ENCODE measurements at places on chromosomes 12 and 14.

GRCh38 chr14:51534610-51535011 is 117.1 kb upstream of the FRMD6 start:
- DNase-seq, result no peak

DNA sequence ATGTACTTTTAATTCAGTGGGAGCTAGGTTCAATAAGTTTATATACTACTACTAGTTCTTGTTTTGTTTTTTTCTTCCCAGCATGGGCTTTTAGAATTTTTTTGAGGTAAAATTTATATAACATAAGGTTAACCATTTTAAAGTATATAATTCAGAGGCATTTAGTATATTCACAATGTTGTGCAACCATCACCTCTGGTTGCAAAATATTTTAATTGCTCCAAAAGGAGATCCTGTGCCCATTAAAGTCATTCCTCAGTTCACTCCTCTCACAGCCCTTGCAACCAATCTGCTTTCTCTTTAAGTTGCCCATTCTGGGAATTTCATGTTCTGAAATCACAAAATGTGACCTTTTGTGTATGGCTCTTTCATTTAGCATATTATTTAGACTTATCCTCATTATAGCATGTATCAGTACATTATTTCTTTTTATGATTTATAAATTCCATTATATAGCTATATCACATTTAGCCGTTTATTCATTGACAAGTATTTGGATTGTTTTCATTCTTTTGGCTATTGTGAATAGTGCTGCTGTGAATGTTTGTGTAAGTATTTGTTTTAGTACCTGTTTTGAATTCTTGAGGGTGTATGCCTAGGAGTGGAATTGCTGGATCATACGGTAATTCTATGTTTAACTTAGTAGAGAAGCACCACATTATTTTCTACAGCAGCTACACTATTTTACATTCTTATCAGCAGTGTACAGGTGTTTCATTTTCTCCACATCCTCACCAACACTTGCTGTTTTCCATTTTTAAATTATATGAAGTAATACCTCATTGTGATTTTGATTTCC is 59.1 kb downstream of the ARHGAP5 start:
- no peak for DNase-seq

GRCh38 chr14:76531821-76532318 is 155.9 kb downstream of the ESRRB start:
- no peak for DNase-seq

DNA sequence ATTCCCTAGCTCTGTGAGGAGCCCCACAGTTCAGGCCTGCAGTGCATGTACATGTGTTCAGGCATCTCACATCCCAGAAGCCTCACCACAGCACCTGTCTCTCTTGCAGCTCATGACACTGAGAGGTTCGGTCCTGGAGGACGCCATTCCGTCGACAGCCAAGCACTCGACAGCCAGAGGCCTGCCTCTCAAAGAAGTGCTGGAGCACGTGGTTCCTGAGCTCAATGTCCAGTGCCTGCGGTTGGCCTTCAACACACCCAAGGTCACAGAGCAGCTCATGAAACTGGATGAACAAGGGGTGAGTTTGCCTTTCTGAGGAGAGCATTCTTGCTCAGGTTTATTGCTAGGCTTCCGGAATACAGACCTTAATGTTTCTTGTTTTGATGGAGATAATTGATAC is 308.3 kb upstream of the RGS6 start:
- no peak for DNase-seq

GRCh38 chr14:104383088-104383995 is 196.2 kb upstream of the C14orf180 start:
- DNase-seq, result no peak

DNA sequence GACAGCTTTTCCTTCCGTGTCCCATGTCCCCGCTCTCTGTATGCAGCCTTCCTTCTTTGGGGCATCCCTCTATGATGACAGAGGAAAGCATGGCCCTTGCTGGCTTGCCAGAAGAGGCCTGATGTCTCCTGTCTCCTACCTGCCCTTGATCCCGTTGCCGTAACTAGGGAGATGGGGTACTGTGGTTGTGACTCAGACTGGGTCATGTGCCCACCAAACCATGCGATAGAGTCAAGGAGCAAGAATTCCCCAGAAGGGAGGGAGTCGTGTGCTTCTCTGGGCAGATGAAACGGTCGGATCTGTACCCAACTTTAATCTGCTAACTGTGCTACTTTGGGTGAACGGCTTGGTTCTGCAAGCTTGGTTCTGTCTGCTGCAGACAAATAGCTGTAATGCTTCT is 99.1 kb upstream of the DYNC1H1 start:
- DNase-seq, result no peak

- DNase-seq, result no peak
Measured at GRCh38 chr14:64891173-64891838, 11.6 kb upstream of the SPTB start.

- DNase-seq, result no peak
Measured at GRCh38 chr12:88122666-88123065, 19.2 kb downstream of the CEP290 start.

- DNase-seq, result no peak
Measured at GRCh38 chr12:116672842-116673516, 64.9 kb downstream of the SPRING1 start.

DNA sequence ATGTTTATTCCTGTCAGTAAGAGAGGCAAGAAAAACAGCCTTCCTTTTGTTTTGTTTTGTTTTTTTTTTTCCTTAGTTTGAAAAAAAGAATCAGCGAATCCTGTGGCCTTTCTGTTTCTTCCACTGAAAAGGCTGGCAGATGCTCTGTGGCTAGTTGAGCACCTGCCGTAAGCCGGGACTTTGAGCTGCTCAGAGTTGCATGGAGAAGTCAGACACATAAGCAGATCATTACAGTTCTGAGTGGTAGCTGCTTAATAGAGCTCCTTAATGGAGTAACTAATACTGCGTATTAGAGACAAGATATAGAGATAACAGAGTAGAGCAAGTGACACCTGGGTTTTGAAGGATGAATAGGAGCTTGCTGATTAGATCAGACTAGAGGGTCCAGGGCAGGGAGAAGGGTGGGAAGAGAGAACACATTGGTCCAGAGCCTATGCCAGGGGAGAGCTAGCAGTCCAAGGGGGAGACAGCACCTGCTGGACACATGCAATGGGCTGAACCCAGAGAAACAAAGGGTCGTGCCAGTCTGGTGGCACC is 129.4 kb downstream of the TSPAN9 start:
- no peak for DNase-seq

- DNase-seq, result no peak
Measured at GRCh38 chr12:112325622-112326207, 56.5 kb downstream of the HECTD4 start.

- DNase-seq, result no peak
Measured at GRCh38 chr14:75371297-75371696, 56.5 kb upstream of the JDP2 start.

- DNase-seq, result no peak
Measured at GRCh38 chr14:105420101-105420973, 710 bp downstream of the MTA1 start.

All from stimulated activated CD4-positive, alpha-beta T cell treated with anti-CD3 and anti-CD28 coated beads, Interleukin-4, amount 100 ng/mL, for 24 hours (primary cell).